Kidney capillary endothelial cell (primary cell): ENCODE measurements at places on chromosomes 5 and 9.

DNA sequence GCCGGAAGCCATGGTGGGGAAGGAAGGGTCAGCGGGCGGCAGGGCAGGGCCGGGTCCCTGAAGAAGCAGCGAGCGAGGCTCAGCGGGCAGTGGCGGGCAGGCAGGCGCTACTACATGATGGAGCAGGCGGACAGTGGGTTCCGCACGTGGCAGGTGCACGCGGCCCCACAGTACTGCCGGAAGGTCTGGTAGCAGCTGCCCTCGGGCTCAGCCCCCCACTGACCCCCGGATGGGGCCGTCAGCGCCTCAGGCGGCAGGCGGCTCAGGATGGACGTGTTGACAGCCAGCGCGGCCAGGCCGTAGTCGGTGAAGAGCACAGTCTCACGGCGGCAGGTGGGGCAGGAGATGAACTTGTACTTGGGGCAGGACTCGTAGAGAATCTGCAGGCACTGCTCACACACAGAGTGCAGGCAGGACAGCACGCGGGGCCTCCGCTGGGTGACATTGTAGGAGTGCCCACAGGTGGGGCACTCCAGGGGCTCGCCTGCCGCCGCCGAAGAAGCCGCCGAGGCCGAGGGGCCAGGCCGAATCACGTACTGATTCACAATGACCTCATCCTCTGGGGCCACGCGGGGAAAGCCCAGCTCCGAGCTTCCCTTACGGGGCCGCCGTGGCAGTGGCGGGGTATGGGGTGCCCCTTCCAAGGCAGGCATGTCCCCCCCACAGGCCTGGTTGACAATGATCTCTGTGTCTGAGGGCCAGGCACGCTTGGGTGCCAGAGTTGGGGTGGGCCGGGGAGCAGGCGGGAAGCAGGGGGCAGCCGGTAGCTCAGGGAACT is 1.5 kb downstream of the RNF208 start:
- DNase-seq, result no peak

GRCh38 chr5:179530069-179530998 is 20.0 kb upstream of the RUFY1 start:
- peak; percentile 29 for DNase-seq

DNA sequence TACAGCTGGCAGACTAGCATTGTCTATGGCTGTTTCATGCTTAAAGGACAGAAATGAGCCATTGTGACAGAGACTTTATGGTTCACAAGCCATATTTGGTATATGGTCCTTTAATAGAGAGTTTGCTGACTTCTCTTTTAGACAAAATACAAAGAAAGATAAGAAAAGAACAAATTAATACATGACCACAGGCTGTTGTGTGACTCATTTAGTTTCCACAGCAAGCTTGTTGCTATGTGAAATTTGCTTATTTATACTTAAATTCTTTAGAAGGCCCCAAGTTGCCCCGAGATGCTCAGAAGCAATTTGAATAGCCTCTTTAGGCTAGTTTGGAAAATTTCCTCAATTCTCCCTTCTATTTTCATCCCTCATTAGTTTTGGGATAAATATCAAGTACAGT is 315.3 kb upstream of the RPS23 start:
- no peak for DNase-seq

DNA sequence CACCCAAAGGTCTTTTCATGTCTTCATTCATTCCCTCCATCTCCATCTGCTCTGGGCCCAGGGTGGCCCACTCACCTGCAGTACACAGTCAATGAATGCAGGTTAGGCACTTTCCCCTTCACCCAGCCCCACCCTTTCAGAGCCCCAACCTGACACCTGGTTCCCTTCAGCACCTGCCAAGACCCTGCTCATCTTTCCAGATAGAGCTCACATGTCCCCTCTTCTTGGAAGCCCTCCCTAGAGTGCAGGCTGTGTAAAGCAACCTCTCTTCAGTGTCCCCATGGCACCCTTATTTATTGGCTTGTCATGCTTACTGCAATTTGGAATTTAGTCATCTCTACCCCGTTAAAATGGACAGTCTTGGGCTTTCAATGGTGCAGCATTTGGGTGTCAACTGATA is 13.0 kb upstream of the CPEB4 start:
- DNase-seq, result no peak

DNA sequence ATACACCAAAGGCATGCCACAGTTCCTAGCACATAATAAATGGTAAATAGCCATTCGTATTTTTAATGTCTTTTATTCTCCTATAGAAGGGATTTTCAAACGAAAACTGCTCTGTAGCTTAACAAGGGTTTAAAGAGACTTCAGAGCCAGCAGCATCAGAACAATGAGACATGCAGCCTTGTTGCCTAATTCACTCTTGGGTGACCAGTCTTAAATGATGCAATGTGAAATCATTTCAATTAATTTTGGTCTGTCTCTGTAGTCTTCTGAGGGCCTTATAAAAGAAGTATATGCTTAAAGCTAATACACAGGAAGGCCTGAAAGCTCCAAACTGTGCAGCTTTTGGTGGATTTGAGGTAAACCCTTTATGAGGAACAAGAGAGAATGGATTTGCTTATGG is 888.8 kb upstream of the WWC1 start:
- no peak for DNase-seq

DNA sequence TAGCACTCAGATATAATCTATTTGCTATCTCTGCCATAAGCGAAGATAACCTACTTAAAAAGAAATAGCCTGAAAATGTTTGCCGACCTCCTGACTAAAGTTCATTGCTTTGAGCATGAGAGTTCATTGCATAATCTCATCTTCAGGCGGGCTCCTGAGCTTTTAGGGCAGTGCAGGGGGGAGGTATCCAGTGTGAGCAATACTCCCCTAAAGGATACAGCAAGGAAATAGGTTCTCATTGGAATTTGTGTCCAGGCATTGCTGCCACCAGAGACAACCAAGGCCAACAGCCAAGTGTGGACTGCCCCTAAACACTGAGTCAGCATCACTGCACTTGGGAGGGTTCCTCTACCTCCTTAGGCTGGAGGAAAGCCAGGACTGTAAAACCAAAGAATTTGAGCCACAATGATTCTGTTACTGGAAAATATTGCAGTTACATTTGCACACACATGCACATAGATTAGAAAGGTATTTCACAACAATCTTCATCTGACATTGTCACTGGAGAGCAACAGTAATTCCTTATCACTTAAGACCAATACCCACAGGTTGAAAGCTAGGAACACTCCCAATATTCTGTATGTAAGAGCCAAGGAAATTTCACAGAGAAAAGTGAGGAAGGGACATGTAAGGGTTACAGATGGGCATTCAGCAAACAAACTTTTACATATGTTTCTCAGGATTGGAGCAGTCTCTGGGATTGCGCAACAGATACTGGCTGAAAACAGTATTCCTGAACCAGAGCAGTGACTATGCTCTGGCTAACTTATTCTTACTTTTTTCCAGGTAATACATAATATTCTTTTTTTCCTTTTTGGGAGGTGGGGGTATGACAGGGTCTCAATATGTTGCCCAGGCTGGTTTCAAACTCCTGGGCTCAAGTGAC is 98.6 kb upstream of the TLE1 start:
- no peak for DNase-seq

DNA sequence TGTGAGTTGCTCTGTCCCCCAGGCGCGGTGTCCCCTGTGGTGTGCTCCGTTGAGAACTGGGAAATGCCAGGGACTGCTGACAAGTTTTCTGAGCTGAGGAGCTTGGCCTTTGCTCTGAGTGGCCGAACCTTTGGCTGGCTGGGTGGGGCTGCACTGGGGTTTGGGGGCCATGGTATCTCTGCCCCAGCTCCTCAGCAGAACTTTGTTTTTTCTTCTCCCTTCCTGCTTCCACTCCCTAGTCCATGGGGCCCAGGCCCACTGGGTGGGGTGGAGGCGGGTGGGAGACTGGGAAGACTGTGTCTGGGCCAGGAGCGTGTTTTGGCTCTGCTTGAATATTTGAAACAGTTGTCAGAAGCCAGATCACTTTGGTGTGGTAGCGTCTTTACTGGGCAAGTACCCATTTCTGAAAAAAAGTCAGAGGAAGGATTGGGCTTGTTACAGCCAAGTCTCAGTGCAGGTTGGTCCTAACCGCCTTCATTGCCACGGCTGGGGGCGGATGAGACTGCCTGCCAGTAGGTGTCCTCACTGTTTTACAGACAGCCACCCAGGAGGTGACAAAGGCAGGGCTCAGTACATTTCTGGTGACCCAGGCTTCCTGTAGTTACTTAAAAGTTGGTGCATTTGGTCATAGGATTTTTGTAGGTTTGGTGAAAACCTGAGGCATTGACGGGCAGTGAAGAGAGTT is 92.7 kb downstream of the DAB2IP start:
- DNase-seq, result no peak

DNA sequence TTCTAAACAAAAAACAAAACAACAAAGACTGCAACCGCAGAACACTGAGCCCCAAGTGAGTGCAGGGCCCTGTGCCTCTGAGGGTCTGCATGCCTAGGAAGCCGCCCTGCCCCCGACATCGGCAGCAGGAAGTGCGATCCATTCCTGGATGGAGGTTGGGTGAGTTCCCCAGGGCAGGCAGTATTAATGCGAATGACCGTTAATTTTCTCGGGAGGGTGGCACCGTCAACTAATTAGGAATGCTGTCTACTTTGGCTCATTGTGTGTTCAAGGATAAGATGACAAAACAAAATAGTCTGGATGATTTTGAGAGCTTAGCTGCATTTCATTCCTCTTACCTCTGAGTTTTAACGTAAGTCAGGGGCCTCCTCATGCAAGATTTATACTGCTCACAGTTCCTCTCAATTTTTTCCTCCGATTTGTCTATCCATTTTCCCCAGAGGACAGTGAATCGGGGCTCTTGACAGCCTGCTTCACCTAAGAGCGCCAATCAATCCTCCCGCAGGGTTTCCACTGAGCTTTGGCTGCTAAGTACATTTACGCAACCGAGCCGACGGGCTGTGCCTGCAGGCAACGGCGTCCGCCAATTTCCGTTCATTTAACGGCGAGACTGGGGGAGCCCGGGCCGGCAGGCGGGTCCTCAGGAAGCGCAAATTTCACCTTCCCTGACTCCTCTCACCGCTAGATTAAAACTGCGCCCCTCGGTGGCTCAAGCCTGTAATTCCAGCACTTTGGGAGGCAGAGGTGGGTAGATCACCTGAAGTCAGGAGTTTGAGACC is 2.9 kb upstream of the NXNL2 start:
- no peak for DNase-seq

- DNase-seq, result no peak
Measured at GRCh38 chr5:51889703-51890102, 506.5 kb downstream of the ISL1 start.

- no peak for DNase-seq
Measured at GRCh38 chr9:89471390-89471789, 26.5 kb downstream of the SEMA4D start.
